ENCODE measurements at places on chromosomes 12 and 14.

DNA sequence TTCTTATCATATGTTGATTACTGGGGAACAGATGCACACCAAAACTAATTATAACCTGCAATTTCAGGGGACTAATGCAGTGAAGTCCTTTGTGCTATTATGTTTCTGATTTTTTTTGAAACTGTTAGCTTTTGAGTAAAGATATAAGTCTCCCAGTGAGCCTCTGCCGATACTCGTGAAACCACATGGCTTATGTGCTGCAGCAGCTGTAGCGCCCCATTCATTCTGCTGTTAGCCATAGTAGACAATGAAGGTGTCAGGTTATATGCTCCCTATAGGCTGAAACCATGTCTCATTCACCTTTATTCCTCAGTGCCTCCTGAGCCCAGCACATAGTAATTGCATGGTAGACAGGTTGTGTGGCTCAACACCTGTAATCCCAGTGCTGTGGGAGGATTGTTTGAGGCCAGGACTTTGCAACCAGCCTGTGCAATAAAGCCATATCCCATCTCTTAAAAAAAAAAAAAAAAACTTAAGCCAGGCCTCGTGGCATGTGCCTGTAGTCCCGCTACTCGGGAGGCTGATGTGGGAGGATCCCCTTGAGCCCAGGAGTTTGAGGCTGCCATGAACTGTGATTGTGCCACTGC is 25.0 kb downstream of the GOLGA5 start:
- no peak for DNase-seq

- DNase-seq = no peak
Observed at GRCh38 chr14:73426877-73427276, 31.5 kb downstream of the NUMB start.

- no peak for DNase-seq
Observed at GRCh38 chr14:75343911-75344310, 65.3 kb downstream of the FOS start.

GRCh38 chr14:51022769-51023168 is 72.1 kb downstream of the TRIM9 start:
- no peak for DNase-seq

DNA sequence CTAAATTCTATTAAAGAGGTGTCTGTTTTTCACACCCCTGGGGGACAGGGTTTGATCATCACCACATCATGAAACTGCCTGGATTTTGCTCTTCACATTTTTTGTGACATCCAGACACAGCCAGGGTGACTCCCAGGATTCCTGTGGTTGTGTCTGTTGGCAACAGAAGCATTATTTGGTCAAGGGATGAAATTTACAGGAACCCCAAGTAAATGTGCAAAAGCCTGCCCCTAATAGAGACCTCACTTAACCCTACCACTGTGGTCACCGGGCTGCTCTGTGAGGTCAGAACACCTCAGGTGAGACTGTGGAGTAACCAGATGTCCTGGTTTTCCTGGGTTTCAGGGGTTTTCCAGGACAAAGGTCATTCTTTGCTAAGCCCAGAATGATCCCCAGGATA is 103.8 kb downstream of the DAD1 start:
- no peak for DNase-seq

DNA sequence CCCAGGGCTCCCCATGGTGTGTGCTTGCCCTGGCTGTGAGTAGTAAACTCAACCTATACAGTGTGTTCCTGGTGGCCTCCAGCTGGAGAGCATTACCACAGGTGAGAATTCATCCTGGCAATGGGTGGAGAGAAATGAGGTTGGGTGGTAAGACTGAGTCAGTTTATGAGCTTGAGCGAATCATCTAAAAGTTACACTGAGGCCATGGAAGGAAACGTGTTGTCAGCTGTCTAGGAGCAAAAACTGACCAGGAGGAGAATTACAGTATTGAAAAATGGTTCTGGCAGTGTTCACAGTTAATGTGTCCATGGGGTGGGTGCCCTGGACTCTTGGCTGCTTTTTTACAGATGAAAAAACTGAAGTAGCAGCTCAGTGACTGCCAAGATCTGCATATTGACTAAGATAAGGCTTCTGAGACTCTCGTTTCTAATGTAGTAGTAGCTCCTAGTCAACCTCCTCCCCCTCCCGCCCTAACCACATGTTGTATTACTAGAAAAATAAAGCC is 202.0 kb upstream of the AMIGO2 start:
- no peak for DNase-seq

DNA sequence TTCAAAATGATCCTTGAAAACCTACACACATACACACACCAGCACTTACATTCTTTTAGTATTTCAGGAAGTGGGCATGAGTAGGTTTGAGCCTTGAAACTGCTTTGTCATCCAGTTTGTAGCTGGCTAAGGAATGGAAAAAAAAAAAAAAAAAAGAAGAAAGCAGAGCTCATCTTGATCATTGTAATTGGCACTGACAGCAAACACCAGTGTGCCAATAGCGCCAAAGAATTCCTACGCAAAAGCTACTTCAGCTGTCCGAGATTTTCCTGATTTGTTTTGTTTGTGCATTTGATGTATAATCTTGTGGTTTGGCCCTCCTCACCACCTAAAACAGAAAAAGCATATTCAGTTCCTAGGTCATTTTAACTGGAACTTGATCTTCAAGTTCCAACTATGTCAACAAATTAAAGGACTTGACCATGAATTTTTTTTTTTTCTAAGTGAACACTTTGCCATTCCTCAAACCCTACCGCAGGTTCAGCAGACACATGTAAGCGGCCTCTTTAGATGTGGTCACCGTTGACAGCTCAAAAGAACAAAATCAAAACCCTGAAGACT is 57.3 kb downstream of the FLRT2 start:
- peak; percentile 62 for DNase-seq

GRCh38 chr14:91250912-91251311 is 6.4 kb upstream of the GPR68 start:
- peak; percentile 73 for DNase-seq

DNA sequence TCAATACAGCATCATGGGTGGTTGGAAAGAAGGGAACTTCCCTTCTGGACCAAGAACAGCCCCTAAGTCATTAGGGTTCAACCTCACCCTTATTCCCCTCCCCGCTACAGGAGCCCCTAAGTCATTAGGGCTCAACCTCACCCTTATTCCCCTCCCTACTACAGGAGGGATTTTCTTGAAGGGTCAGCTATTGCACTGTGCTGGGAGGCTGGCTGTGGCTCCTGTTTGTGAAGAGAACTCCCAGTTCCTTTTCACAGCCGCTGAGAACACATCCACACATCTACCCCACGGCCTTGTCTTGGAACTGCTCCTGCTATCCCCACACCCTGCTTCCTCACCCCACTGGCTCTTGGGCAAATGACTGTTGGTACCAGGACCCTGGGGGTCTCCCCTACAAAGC is 44.9 kb downstream of the ERH start:
- DNase-seq = no peak

DNA sequence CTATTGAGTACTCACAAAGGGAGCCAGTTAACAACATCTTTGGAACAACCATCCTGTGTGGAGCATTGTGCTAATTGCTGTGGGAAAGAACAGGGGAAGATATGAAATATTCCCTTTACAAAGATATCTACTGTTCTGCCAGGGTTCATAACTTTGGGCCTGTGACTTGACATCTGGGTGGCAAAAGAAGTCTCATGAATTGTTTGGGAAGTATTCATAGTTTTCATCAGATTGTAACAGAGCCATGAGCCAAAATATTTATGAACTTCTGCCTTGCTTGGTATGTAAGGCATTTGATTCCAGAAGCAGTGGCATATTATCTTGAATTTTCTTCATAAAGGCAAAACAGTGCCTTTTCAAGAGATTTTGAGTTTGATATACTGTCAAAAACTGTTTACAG is 816.2 kb downstream of the DIO2 start:
- no peak for DNase-seq

GRCh38 chr12:93632383-93632782 is 44.8 kb upstream of the CRADD start:
- DNase-seq = no peak

GRCh38 chr12:27971606-27972005 is 927 bp downstream of the PTHLH start:
- DNase-seq = no peak

- no peak for DNase-seq
Observed at GRCh38 chr12:47882781-47883546, 21.8 kb downstream of the VDR start.

DNA sequence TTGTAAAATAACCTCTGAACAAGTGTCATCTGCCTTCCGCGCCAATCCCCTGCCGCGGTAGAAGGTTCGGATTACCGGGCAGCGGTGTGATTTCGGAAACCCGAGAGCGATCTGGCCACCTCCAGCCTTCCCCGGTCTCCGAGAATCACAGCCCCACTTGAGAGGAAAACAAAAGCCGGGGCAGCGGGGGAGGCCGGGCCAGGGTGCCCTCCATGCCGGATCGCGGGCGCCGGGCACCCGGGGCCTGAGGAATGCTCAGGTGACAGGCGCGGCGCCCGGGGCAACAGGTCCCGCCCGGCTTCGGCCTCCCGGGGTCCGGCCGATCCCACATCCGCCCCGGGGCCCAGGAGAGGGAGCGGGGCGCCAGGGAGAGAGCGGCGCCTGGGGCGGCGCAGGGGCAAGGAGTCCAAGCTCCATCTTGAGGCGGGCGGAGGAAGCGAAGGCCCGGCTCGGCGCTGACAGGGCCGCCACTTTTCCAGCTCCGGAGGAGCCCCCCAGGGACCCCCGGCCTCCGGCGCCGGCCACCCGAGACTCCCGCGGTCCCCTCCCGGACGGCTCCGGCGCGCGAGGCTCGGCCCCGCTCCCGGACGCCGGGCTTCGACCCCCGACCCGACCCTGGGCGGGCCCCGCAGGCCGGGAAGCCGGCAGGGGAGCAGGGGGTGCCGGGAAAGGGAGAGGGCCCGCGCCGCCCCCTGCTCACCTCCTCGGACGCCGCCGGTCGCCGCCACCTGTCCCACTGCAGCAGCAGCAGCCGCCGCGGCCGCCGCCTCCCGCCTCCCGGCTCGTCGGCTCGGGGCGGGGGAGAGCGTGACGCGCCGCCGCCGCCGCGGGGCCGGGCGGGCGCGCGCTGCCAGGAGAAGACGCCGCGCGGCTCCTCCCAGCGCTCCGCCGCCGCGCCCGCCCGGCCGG is at the start of gene CLIP1:
Gene CLIP1 (minus strand): TSS at position 849 of the 909 bp plus-strand sequence. CDS start 42,217 bp downstream, outside the sequence.
- no peak for DNase-seq

DNA sequence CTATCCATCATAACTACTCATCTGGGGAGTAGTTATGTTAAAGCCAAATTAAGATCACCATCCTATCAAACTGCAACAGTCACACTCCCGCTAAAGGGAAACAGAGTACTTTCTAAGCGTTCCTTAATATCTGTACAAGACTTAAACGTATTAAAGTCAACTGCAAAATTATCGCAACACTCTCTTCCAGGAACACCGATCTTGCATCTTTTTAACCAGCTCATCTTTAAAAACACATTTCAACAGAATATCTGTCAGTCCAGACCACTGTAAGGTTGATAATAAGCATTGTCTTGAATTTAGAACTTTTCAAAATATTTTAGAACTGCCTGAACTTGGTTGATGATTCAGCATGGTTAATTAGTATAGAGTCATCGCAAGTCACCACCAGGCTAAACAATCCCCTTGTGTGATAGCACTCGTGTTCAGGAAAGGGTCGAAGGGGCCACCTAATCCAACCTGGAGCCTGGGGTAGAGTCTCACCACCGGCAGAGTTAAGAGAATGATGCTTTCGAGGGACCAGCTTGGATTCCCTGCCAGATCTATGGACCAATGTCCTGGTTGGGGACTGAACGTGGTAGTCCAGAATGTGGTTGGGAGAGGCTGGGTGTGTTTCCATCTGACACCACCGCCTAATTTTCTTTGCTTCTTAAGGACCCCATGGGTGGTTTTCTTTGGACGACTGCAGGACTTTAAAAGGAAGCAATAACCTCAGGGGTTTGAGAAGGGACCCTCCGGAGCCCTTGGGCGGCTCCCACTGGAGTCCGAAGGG is 890 bp downstream of the SPTLC2 start:
- no peak for DNase-seq

DNA sequence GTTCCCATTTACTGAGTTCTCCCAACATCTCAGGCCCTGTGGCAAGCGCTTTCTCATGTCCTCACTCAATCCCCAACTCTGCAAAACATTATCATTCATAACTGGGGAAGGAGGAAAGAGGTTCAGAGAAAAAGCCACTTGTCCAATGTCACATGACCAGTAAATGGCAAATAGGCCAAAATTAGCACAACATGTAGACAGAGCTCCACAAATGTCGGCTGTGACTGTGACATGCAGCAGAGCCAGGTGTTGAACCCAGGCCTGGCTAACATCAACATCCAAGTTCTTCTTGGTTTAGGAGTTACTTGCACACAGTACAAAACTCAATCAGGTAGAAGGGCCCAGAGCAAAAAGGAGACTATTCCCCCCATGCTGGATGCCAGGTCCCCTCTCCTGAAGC is 10.8 kb downstream of the KCTD10 start:
- DNase-seq = no peak

- peak; percentile 96 for DNase-seq
Observed at GRCh38 chr14:42192738-42193653, 586.3 kb downstream of the LRFN5 start.

DNA sequence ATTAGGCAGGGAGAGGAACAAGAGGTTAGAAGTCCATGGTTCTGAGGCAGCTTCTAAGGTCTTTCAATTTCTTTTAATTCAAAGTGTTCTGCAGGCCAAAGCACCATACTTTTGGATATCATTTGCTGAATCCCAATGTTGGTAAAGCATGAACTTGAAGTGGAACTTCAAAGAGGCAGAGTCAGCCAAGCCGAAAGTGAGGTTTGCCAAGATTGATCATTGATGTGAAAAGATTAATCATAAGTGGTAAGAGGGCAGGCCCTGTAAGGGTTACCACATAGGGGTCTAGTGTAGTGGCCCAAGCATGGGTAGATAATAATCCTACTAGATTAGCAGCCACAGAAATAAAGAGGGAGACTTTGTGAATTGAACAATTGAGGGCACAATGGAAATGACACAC is 191.7 kb upstream of the DIO2 start:
- DNase-seq = no peak

DNA sequence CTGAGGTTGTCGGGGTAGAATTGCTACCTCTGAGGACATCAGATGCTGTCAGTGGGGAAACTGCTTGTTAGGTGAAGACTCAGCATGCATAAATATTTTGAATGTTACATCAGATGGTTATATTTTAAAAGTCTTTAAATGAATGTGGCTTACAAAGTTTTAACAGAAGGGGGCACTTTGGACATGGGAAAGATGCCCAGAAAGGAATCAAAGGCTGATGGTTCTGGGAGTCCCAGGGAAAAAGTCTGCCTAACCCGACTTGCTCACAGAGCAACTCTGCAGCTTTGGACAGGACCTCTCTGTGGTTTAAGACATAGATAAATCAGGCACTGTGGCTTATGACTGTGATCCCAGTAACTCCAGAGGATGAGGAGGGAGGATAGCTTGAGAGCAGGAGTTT is 474.9 kb downstream of the ATP23 start:
- peak; percentile 56 for DNase-seq
